ENCODE measurements at places on chromosomes 12 and 14.
A peak's percentile ranks its signal among the peaks of the same experiment; 100 is the strongest.

GRCh38 chr12:83183132-83183531, 496.4 kb downstream of the TMTC2 start:
- no peak for DNase-seq

- no peak for DNase-seq
Measured at GRCh38 chr12:13209436-13210235, 13.1 kb downstream of the EMP1 start.

DNA sequence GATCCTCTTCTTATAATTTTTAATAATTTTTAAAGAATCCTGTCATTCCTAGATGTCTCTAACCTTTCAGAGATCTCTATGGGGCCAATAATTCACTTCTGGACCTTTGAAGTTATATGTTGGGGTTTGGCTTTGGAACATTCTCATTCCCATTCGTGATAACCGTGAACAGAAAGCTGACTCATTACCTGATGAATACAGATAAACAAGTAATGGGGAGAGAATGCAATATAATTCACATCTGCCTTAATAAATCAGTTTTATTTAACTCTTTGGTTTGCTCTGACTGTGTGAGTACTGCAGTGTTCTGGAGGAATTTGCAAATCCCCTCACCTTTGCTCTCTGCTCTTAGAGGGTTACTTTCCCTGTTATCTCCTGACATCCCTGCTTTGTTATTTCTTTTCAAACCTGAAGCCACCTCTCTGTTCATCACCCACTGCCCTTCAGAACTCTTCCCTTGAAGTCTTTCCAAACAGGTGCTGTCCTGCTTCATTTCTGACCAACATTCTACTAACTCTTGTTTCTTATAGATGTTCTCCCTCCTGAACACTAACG, 79.6 kb upstream of the SLC38A2 start:
- DNase-seq, result no peak

- DNase-seq, result no peak
Measured at GRCh38 chr12:132818562-132818961, 10.1 kb downstream of the GOLGA3 start.

GRCh38 chr12:125531574-125531973, 466.3 kb downstream of the AACS start:
- no peak for DNase-seq

DNA sequence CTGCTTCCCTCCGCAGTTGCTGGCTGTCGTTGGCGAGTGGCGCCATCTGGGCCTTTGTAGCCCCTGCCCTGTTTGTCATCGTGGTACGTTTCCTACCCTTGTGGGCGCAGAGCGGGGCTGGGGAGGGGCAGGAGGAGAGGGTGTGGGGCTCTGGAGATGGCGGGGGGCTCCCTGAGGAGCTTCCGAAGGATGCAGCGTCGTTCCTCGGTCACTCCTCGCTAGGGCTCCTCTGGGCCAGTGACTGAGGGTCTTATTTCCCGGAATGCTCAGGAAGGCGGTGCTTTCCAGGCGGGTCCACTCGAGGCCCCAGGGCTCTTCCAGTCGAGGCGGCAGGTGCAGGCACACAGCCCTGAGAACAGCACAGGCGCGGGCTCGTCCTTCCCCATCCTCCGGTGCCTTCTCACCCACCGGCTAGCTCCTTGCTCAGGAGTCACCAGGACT, 167.1 kb downstream of the ADGRD1 start:
- peak; percentile 18 for DNase-seq
